Sigmoid colon (tissue), 7 donors: ENCODE measurements at places on chromosomes 4 and X. TPM values are rescaled to one million over a fixed set of nuclear protein-coding genes. Genes with fewer than 3 reads are reported as not detected.

ANTXR2 gene
- 235 TPM for total RNA-seq

RRH gene
- not detected for total RNA-seq

PRKG2 gene
- 2.6 TPM for total RNA-seq

- no peaks in the 10 kb centered on the region for H3K4me1 ChIP-seq
- no peak overlapping the region for H3K27ac ChIP-seq
- H3K4me3 ChIP-seq, result no peak overlapping the region
- no peaks in the 10 kb centered on the region for H3K27me3 ChIP-seq
- DNase-seq, result no peak
- no peaks in the 10 kb centered on the region for H3K36me3 ChIP-seq
Observed at GRCh38 chrX:2512501-2512900, 11.7 kb upstream of the DHRSX start.

- H3K4me1 ChIP-seq, result peaks cover 41% of the 10 kb centered on the region
- H3K27me3 ChIP-seq, result no peaks in the 10 kb centered on the region
- peak; percentile 96 for DNase-seq
- no peak overlapping the region for H3K4me3 ChIP-seq
Observed at GRCh38 chr4:8340781-8341241, 71.3 kb downstream of the HTRA3 start.

GRCh38 chr4:150381609-150382008, 200.3 kb upstream of the MAB21L2 start:
- no peaks in the 10 kb centered on the region for H3K36me3 ChIP-seq
- no peaks in the 10 kb centered on the region for H3K27me3 ChIP-seq
- no peak overlapping the region for H3K4me3 ChIP-seq
- no peak for DNase-seq

- no peaks in the 10 kb centered on the region for H3K27me3 ChIP-seq
- H3K36me3 ChIP-seq, result no peaks in the 10 kb centered on the region
- DNase-seq, result peak; percentile 76
- peak overlapping the region; percentile 55 for H3K4me3 ChIP-seq
- peaks cover 29% of the 10 kb centered on the region for H3K4me1 ChIP-seq
- peak overlapping the region; percentile 76 for H3K27ac ChIP-seq
Observed at GRCh38 chr4:80184825-80185756, 12.2 kb upstream of the PRDM8 start.

GRCh38 chr4:150355858-150356455, 226.0 kb upstream of the MAB21L2 start:
- no peak overlapping the region for H3K27ac ChIP-seq
- H3K4me1 ChIP-seq, result peaks cover 51% of the 10 kb centered on the region
- no peak overlapping the region for H3K4me3 ChIP-seq
- H3K27me3 ChIP-seq, result no peaks in the 10 kb centered on the region
- H3K36me3 ChIP-seq, result no peaks in the 10 kb centered on the region

GRCh38 chrX:103817502-103817901, 14.6 kb downstream of the RAB9B start:
- no peaks in the 10 kb centered on the region for H3K4me1 ChIP-seq
- H3K36me3 ChIP-seq, result no peaks in the 10 kb centered on the region
- no peaks in the 10 kb centered on the region for H3K27me3 ChIP-seq

- H3K4me3 ChIP-seq, result no peak overlapping the region
- H3K4me1 ChIP-seq, result no peaks in the 10 kb centered on the region
- no peaks in the 10 kb centered on the region for H3K27me3 ChIP-seq
- no peak overlapping the region for H3K27ac ChIP-seq
- no peaks in the 10 kb centered on the region for H3K36me3 ChIP-seq
Observed at GRCh38 chr4:13710246-13710885, 82.8 kb upstream of the BOD1L1 start.

GRCh38 chrX:77426811-77427210, 20.4 kb upstream of the FGF16 start:
- no peak overlapping the region for H3K27ac ChIP-seq
- H3K4me3 ChIP-seq, result no peak overlapping the region
- H3K27me3 ChIP-seq, result no peaks in the 10 kb centered on the region
- DNase-seq, result no peak

GRCh38 chr4:90293320-90293719, 166.1 kb downstream of the CCSER1 start:
- no peaks in the 10 kb centered on the region for H3K4me1 ChIP-seq
- no peak overlapping the region for H3K27ac ChIP-seq
- H3K36me3 ChIP-seq, result no peaks in the 10 kb centered on the region
- DNase-seq, result no peak
- H3K4me3 ChIP-seq, result no peak overlapping the region

GRCh38 chr4:71130827-71131603, 137.6 kb downstream of the DCK start:
- no peaks in the 10 kb centered on the region for H3K27me3 ChIP-seq
- no peaks in the 10 kb centered on the region for H3K4me1 ChIP-seq
- no peak overlapping the region for H3K27ac ChIP-seq
- no peak overlapping the region for H3K4me3 ChIP-seq
- H3K36me3 ChIP-seq, result no peaks in the 10 kb centered on the region

DNA sequence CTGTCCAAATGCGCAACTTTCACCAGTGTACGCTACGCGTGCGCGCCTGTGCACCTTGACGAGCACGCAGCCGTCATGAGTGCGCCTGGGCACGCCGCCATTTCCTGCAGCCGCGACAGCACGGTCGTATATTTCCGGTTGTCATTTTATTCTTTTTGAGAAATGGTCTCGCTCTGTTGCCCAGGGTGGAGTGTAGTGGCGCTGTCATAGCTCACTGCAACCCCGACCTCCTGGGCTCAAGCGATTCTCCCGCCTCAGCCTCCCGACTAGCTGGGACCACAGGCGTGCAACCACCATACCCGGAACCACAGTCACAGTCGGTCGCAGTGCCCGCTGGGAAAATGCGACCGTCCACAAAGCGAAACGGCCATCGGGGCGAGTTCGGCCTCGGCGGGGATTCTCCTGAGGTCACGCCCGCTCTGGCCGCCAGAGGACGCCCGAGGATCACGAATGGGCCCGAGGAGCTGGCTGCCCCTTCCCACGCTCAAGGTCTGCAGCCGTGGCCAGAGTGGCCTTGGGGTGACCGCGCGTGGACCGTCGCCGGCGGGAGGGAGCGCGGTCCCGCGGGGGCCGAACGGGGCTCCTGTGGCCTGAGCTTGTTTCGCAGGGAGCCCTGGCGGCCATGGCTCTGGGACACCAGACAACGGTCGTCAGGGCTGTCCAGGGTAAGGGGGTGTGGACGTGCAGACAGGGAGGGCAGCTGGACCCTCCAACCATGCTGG, 23.7 kb upstream of the PNMA3 start:
- H3K36me3 ChIP-seq, result no peaks in the 10 kb centered on the region

- DNase-seq, result no peak
- H3K36me3 ChIP-seq, result no peaks in the 10 kb centered on the region
- H3K4me3 ChIP-seq, result no peak overlapping the region
- no peak overlapping the region for H3K27ac ChIP-seq
- peaks cover 12% of the 10 kb centered on the region for H3K4me1 ChIP-seq
Observed at GRCh38 chr4:148225639-148226038, 216.6 kb downstream of the NR3C2 start.

GRCh38 chr4:74873545-74874301, 59.2 kb upstream of the PARM1 start:
- H3K36me3 ChIP-seq, result no peaks in the 10 kb centered on the region
- peaks cover 31% of the 10 kb centered on the region for H3K4me1 ChIP-seq
- peak overlapping the region; percentile 38 for H3K27ac ChIP-seq
- no peak overlapping the region for H3K4me3 ChIP-seq
